ENCODE measurements at places on chromosomes 2 and 18. TPM values are rescaled to one million over a fixed set of nuclear protein-coding genes. Genes with fewer than 3 reads are reported as not detected.

RAB31 gene
- total RNA-seq, result 2.2 TPM

CD207 gene
- total RNA-seq, result not detected

DNA sequence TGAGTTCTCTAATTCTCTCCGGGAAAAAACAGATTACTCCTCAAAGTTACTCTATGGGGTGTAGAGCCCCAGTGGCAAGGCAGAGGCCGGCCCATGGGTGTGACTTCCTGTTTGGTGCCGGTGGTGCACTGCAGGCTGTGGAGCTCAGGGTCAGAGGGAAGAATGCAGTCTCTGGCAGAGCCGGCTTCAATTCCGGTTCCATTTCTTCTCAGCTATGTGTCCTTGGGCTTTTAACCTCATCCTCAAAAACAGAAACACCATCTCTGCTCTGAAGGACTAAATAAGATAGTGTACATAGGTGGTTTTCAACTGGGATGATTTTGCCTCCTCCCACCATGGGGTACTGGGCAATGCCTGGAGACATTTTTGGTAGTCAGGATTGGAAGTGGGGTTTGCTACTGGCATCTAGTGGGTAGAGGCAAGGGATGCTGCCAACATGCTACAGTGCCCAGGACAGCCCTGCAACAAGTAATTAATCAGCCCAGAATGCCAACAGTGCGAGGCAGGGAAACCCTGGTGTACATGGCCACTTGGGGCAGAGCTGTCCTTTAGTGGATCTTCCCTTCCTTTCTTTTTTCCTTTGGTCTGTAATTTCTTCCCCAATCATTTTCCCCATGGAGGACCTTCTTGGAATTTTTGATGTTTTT is 81.2 kb downstream of the INSIG2 start:
- H3K4me1 ChIP-seq, result peaks cover 3% of the 10 kb centered on the region
- peak overlapping the region; percentile 54 for H3K4me3 ChIP-seq
- peaks cover 7% of the 10 kb centered on the region for H3K27me3 ChIP-seq
- peak overlapping the region; percentile 67 for H3K27ac ChIP-seq
- DNase-seq, result no peak

DNA sequence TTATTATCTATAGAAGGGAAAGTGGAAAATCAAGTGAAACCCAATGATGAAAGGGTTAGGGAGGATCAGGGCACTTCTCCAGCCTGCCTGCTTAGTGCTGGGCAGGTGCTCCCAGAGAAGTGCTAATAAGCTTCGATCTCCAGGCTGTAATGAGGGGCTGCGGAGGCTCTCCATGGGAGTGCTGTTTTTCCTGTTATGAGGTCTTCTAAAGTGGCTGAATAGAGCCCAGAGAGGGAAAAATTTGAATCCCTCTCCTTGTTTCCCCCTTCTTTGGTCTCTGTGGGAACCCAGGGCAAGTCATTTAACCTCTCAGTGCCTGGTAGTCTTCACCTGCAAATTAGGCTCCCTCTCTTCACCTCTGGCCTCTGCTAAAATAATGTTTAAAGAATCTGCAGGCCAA is 351.7 kb upstream of the DCC start:
- no peak overlapping the region for H3K4me3 ChIP-seq
- H3K4me1 ChIP-seq, result no peaks in the 10 kb centered on the region
- no peaks in the 10 kb centered on the region for H3K36me3 ChIP-seq
- no peaks in the 10 kb centered on the region for H3K27me3 ChIP-seq
- DNase-seq, result no peak
- no peak overlapping the region for H3K27ac ChIP-seq
